Pulmonary artery endothelial cell (primary cell): ENCODE measurements at places on chromosomes 16 and 17. TPM values are rescaled to one million over a fixed set of nuclear protein-coding genes. Genes with fewer than 3 reads are reported as not detected.

GPR179 gene
- total RNA-seq: not detected in 2 replicates

TMEM88 gene
- 5.8 and 19.8 TPM in 2 replicates for total RNA-seq

PYDC1 gene
- total RNA-seq: not detected in 2 replicates

TMEM114 gene
- total RNA-seq: not detected in 2 replicates

NPIPB13 gene
- 0.46 and 1.4 TPM in 2 replicates for total RNA-seq

SSTR5 gene
- total RNA-seq: 0.07 TPM in 1 of 2 replicates, not detected in the other

ATP1B2 gene
- not detected in 2 replicates for total RNA-seq

TP53TG3C gene
- total RNA-seq: not detected in 2 replicates

SLC47A1 gene
- 9.8 and 11.6 TPM in 2 replicates for total RNA-seq

CPPED1 gene
- 31.4 and 36.6 TPM in 2 replicates for total RNA-seq

TERB1 gene
- total RNA-seq: 0.07 TPM in 1 of 2 replicates, not detected in the other

CLEC19A gene
- not detected in 2 replicates for total RNA-seq

UBE2G1 gene
- total RNA-seq: 38.1 and 38.6 TPM in 2 replicates

HEATR9 gene
- not detected in 2 replicates for total RNA-seq

MMP25 gene
- 0.04 and 0.13 TPM in 2 replicates for total RNA-seq

TMIGD1 gene
- not detected in 2 replicates for total RNA-seq

CACNG1 gene
- not detected in 2 replicates for total RNA-seq

APOH gene
- total RNA-seq: not detected in 2 replicates

GNGT2 gene
- 0.86 and 1.3 TPM in 2 replicates for total RNA-seq

HMOX2 gene
- 124 and 143 TPM in 2 replicates for total RNA-seq

DUS1L gene
- 66.1 and 84.1 TPM in 2 replicates for total RNA-seq

CCL4 gene
- not detected in 2 replicates for total RNA-seq

CACNG3 gene
- not detected in 2 replicates for total RNA-seq

PALB2 gene
- 9.2 and 9.4 TPM in 2 replicates for total RNA-seq

CDH8 gene
- total RNA-seq: not detected in 2 replicates

TEPSIN gene
- 9.0 and 15.8 TPM in 2 replicates for total RNA-seq

MT1E gene
- total RNA-seq: 132 and 284 TPM in 2 replicates

SRCIN1 gene
- total RNA-seq: 0.07 and 0.20 TPM in 2 replicates

TBC1D3K gene
- not detected in 2 replicates for total RNA-seq

ZACN gene
- not detected in 2 replicates for total RNA-seq

HEXIM1 gene
- 9.7 and 9.8 TPM in 2 replicates for total RNA-seq

TEKT5 gene
- not detected in 2 replicates for total RNA-seq

PMP22 gene
- total RNA-seq: 28.0 and 58.8 TPM in 2 replicates

NUFIP2 gene
- 30.3 and 45.9 TPM in 2 replicates for total RNA-seq

SEZ6L2 gene
- total RNA-seq: 0.53 and 0.73 TPM in 2 replicates
